ENCODE measurements at places on chromosomes 11 and 22. TPM values are rescaled to one million over a fixed set of nuclear protein-coding genes. Genes with fewer than 3 reads are reported as not detected.

HPX gene
- 0.38 TPM for total RNA-seq

MAFF gene
- total RNA-seq, result 41.6 TPM

BRSK2 gene
- 0.58 TPM for total RNA-seq

COMMD9 gene
- 34.4 TPM for total RNA-seq

ZNF202 gene
- 8.2 TPM for total RNA-seq

SPON1 gene
- 0.85 TPM for total RNA-seq

IGLL1 gene
- not detected for total RNA-seq

LDHAL6A gene
- total RNA-seq, result not detected

TESMIN gene
- total RNA-seq, result 0.19 TPM

ANGPTL5 gene
- total RNA-seq, result 0.28 TPM

OR5AN1 gene
- not detected for total RNA-seq

RIMBP3C gene
- total RNA-seq, result 0.38 TPM
